ENCODE measurements at places on chromosomes 11 and 22.

DNA sequence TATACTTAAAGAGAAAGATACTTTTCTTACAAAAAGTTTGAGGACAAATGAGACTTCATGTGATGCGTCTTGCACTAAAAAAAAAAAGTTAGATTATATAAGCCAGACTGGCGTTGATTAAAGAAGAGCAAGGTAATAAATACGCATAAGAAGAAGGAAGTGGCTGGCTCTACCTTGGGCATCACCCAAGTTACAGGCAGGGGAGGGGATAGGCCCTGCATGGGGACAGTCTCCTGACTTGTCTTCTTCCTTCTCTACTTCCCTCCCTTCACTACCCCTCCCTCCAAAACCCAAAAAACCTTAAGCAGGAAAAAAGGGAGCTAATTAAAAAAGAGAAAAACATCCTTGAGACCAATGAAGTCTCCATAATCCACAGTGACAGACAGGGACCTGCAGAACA is 22.3 kb upstream of the TMA7B start:
- no peak for DNase-seq

- no peak for DNase-seq
Observed at GRCh38 chr11:13137844-13138301, 128.8 kb downstream of the RASSF10 start.

- DNase-seq, result no peak
Observed at GRCh38 chr11:132980670-132981069, 551.6 kb downstream of the OPCML start.

DNA sequence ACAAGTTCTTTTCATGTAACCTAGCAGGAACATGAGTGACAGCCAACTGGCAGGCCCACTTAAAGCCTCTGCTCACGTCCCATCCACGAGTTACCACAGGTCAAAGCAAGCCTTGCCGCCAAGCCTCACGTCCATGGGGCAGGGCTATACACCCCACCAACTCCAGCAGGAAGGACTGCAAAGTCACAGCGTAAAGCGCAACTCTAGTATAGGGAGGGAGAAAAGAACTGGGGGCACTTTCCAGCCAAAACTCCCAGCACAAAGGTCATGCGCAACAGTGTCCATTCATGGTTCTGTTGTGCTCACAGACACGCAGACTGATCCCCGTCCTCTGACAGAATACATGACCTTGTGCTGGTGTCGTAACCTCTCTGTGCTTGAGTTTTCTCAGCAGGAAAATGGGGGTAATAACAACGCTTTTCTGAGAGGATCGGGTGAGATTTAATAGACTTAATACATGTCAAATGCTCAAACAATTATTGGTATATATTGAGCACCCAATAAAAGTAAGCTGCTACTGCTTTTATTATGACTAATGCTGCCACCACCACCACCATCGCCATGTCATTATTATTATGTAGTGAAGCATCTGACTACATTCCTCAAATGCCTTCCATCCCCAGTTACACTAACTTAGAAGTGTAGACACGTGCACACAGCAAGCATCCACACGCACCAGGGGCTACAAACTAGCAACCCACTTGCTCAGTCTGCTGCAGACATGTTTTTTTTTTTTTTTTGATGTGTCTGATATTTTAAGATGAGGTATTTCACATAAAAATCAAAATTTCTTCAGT is 104.4 kb upstream of the PARVA start:
- no peak for DNase-seq

DNA sequence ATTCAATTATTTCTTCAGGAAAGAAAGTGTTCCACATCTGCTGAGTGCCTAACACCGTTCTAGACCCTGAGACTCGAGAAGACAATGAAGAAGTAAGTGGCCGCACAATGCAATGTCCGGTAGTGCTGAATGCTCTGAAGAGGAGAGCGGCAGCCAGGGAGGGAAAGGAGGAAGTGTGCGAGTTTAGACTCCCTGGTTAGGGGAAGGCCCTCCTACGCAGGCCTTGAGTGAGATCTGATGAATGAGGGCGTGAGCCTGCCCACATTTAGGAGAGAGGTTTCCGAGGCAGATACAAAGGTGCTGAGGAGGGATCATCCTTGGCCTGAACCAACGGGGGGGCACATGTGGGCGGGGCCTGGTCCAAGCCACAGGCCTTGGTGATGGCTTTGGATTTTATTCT is 558.6 kb downstream of the NTM start:
- no peak for DNase-seq

- DNase-seq, result no peak
Observed at GRCh38 chr11:64501500-64502427, 89.3 kb upstream of the SLC22A12 start.

GRCh38 chr11:95229199-95229992 is 1.6 kb downstream of the SESN3 start:
- DNase-seq, result no peak

DNA sequence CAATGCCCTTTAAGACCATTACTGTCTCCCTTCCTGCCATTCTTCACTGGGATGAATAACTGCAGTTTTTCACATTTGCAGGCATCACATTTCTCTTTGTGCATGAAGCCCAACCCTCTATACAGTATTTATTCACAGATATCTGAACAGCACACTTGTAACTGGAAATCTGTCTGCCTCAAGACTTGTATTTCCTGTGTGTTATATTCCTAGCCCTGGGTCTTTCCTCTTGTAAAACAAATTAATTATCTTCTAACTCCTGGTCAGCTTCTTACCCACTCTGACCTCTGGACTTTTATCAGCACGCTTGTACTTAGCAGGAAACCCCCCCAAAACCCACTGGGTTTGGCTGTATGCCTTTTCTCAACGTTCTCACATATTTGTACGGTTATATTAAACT is 2.0 kb downstream of the CSRP3 start:
- no peak for DNase-seq

DNA sequence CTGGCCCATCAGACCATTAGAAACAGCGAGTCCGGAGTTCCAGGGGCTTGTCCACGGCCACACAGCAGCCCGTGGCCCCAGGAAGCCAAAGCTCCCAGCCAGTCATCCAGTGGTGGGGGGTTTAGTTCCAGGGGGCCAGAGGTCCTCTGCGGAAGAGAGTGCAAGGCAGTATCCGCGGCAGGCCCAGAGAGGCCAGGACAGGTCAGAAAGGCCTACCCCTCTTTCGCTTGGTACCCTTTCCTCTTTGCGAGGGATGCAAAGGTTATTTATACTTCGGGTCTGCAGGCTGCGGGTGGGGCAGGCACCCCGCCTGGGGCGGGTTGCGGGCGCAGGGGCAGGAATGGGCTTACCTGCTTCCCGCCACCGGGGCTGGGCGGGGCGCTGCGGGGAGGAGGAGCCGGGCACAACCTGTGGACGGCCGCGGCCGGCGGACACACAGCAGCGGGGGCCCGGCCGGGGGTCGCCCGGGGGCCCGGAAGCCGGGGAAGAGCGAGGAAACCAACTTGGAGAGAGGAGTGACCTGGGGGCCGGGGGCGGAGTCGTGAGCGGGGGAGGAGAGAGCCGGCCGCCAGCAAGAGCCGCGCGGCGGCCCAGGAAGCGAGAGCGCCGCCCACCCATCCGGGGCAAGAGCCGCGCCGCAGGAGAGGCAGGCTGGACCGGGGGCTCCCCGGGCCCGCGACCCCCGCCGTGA is at the start of gene SH3BP1:
Gene SH3BP1, plus strand, starts transcription at position 600 of the 691 bp plus-strand sequence. CDS start 119 bp downstream, outside the sequence.
- peak; percentile 84 for DNase-seq

- DNase-seq, result no peak
Observed at GRCh38 chr11:103619938-103620337, 416.5 kb upstream of the DDI1 start.

- DNase-seq, result no peak
Observed at GRCh38 chr11:132035766-132036165, 665.4 kb downstream of the NTM start.

DNA sequence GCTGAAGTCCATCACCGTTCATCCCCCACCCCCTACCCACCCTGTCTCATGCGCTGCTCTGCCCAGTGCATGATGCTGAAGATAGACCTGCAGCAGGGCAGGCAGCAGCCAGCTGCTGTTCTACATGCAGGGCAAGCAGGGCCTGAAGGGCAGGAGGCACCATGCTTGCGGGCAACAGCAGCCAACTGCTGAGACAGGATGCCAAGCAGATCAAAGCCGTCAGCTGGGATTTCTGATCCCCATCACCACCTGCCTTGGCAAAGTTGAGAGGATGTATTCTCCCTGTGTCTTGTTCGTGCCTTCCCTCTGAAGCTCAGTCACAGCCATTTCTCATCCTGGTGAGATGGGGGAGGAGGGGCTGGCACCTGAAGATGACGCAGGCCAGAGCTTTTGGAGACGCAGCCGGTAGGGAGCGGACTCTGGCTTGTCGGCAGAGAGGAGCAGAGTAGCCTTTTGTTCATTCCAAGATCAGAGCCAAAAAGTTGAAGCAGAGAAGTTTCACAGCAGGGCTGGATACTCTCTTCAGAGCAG is 227.0 kb downstream of the GRIK4 start:
- DNase-seq, result no peak

- peak; percentile 62 for DNase-seq
Observed at GRCh38 chr11:69642549-69642912, 1.6 kb downstream of the CCND1 start.

- no peak for DNase-seq
Observed at GRCh38 chr11:65599216-65599954, 3.8 kb upstream of the KCNK7 start.

GRCh38 chr11:27621405-27622161 is 78.7 kb downstream of the BDNF start:
- no peak for DNase-seq

DNA sequence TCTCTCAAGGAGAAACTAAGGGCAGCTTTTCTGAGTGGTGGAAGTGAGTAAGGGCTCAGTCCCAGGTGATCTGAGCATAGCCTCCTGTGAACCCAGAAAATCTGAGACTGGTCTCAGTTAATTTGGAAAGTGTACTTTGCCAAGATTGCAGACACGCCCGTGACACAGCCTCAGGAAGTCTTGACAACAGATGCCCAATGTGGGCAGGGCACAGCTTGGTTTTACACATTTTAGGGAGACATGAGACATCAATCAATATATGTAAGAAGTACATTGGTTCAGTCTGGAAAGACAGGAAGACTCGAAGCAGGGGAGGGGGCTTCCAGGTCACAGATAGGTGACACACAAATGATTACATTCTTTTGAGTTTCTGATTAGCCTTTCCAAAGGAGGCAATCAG is 13.5 kb upstream of the CRY2 start:
- DNase-seq, result no peak

GRCh38 chr11:46903846-46904245 is 14.5 kb downstream of the LRP4 start:
- DNase-seq, result no peak

DNA sequence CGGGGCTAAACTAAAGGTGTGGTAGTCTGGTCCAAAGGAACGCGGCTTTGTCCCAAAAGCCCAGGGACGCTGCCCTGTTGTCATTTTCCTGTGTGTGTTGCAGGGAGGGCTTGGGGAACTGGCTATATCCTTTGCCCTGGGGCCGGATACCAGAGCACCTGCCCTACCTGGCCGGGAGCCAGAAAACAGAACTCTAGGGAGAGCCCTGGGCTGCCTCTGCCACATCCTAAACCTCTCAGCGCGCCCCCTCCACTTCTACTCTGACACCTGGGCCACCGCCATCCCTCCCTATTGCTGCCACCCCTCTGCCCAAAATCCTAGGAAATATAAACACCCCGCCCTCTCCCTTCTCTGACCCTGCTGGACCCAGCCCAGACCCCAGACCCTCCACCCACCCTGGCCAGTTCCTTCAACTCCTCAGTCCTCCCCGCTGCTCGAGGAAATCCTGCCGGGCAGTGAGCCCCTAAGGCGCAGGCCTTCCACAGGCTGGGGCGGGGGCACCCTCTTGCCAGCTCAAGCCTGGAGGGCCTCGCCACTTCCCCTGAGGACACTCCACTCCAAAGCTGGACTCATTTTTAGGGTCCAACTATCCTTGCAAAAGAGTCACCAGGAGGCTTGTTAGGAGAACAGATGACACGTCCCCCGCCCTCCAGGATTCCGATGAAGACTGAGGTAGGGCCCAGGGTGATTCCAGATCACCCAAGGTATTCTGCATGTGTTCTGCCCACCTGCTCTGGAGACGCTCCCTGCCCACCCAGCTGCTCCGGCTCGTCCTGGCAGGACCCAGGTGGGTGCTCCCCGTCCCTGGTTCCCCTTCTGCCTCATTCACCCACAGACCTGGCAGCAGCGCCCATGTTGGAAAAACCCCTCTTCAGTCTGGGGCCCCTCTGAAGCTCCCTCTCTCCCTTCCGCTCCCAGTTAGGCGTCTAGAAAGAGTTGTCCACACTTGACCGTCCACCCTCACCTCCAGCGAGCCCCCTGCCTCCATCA is 12.2 kb downstream of the KCTD17 start:
- no peak for DNase-seq

- DNase-seq, result no peak
Observed at GRCh38 chr11:65323813-65324212, 9.1 kb downstream of the CDC42EP2 start.

DNA sequence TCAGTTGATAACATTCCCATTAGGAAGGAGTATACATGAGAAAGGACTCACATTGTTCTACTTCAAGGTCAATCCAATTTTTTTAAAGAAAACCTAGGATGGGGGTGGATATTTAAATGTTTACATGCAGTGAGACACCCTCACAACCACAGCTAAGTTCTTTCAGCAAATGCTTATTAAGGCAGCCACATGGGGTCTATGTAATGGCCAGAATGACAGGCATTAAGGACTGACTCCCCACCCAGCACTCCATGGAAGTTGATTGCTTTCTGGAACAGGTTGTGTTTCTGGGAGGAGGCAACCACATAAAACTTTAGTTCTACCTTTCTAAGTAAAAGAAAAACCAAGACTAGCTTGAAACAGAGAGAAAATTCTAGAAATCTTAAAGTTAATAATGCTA is 662.0 kb upstream of the CCDC90B start:
- no peak for DNase-seq

GRCh38 chr22:19955241-19956128 is 13.9 kb upstream of the TXNRD2 start:
- no peak for DNase-seq

DNA sequence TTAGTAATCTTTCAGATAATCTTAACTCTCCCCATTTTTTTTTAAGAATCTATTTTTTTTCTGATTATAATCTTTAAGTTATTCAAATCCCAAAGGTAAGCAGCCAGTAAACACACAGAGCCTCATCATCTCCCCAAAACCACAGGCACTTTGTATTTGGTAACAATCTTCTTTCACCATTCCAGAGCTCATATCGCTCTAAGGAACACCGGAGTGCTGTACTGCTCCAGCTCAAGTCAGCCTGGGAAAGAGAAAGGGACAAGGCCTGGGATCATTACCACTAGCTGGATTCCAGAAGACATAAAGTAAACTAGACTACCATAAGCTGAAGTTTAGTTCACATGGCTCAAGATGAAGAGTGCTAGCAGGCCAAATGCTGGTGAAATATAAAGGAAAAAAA is 73.0 kb upstream of the APOA1 start:
- DNase-seq, result no peak

DNA sequence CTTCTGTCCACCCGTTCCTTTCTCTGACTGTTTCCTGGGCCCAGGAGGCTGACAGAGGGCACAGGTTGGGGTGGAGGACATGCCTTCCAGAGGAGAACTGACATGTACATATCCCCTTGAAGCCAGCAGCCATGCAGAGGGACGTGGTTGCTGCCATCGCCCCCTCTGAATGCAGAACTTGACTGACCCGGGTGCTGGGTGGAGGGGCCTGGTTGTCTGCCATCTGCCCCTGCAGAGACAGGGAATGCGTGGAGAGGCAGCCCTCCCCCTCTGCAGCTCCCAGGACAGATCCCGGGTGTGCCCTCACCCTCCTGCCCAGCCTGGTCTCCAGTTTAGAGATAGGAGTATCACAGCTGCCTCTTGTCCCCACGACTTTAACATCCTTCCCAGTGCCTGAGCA is 383.0 kb upstream of the B3GAT1 start:
- no peak for DNase-seq

GRCh38 chr22:24007253-24008021 is 2.2 kb upstream of the GSTT4 start:
- DNase-seq, result no peak

Data from ecto neural progenitor cell (in vitro differentiated cells).